Stimulated activated CD4-positive, alpha-beta T cell treated with anti-CD3 and anti-CD28 coated beads, Interleukin-2, amount 100 ng/mL, for 4 hours (primary cell): ENCODE measurements at places on chromosomes 7 and 10.

DNA sequence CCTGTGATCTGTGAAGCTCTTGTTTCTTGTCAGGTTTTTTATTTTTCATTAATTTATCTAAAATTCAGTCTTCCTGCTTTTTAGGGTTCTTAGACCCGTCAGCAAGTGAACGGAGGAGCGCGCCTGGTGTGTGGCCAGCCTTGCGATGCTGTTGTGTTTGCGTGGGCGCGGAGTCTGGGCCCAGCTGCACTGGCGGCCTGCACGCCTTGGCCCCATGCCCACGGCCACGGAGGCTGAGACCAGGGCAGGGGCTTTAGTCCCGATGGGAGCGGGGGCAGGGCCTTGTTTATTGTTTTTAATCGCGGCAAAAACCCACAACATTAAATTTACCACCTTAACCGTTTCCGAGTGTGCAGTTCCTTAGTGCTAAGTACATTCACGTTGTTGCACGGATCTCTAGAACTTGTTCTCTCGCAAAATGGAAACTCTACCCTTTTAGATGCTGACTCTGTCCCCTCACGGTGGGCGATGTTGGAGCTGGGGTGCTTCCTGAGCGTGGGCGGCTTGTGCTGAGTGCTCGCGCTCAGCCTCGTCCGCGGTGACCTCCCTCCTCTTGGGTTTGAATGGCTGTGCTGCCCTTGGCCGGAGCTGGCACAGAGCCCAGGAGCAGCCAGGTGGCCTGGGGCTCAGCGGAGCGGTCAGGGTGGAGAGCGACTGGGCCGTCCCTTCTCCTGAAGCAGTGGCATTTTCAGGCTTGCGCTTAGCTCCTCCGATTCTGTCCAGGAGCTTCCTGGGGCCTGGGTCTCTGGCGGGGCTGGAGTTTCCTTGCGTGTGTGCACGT is 69.1 kb downstream of the INPP5A start:
- no peak for DNase-seq

GRCh38 chr7:134770676-134771075 is 8.8 kb upstream of the CALD1 start:
- no peak for DNase-seq

DNA sequence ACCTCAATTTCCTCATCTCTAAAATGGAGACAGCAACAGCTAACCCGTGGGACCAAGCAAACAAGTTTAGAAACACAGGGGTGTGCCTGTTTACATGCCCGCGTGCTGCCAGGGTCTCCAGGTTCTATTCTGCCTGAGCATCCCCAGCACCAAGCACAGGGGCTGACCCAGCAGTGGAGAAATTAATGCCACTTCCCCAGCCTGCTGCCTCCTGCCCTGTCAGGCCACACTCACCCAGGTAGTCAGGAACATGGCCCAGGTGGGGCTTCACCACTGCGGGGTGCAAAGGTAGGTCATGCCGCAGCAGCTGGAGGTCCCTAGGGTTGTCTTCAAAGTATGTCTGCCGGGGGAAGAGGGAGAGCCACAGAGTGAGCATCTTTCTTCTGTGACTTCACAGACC is 5.8 kb downstream of the DDX56 start:
- DNase-seq = no peak

DNA sequence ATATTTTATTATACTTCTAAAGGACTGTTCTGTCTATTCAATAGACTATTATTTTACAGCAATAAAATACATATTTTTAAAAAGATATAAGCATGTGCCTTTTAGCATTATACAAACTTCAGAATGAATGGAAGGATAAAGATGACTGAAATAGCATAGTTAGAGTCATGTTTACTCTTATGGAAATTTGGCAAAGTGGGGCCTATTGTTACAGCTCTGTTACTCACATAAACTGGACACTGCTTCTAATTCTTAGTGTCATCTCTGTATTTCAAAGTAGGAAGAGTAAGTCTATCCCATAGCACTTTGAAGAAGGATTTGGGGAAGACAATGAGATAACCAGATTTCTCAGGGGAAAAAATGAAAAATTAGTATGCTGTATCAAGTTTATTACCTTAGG is 168.2 kb downstream of the SKAP2 start:
- no peak for DNase-seq

DNA sequence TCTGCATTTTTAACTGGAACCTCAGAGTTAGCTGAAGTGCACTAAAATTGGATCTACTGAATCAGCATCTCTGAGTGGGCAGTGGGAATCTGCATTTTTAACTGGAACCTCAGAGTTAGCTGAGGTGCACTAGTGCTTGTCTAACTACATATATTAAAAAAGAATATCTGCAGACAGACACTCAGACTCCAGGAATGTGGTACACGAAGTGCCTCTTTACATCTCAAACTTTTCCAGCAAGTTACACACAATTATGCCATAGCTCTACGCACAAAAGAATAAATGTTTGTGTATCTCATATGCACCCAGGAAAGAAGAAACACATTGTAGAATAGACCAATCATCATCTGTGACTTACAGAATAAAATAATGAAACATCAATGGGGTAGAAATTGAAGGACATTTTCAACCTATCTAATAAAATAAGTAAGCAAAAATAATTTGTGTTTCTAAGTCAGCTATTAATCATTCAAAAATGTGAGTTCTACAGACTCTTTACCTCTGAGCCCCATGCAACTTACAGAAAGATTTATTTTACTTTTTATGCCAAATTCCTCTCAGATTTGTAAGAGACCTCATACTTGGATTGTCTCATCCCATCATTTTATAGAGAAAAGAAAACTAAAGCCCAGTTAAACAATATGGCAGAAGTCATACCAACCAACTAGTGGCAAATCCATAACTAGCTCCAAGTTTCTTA is 28.3 kb downstream of the PPP1R3A start:
- no peak for DNase-seq

DNA sequence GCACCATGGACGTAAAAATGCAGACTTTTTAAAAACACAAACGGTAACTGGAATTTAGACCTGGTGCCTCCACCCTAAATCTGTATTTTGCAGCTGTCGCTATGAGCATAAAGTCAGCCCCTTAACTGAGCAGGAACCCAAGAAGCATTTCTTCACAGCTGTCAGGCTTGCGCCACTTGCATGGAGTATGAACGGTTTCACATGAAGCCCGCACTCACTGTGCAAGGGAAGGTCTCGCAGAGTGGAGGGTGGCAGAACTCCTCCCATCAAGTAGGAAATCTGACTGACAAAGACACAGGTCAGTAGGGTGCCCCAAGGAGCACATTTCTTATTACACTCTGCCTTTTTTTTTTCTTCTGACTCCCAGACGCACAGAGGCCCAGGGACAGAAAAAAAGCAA is 58.5 kb downstream of the ELMO1 start:
- no peak for DNase-seq

GRCh38 chr10:110241841-110242240 is 34.4 kb downstream of the MXI1 start:
- no peak for DNase-seq

GRCh38 chr7:151451156-151451555 is 11.2 kb upstream of the CRYGN start:
- DNase-seq = no peak

- DNase-seq = no peak
Measured at GRCh38 chr7:88391247-88391646, 84.6 kb upstream of the STEAP4 start.

GRCh38 chr10:57638411-57638810 is 629.3 kb downstream of the IPMK start:
- DNase-seq = no peak

GRCh38 chr10:77593771-77594470 is 43.7 kb downstream of the KCNMA1 start:
- no peak for DNase-seq

DNA sequence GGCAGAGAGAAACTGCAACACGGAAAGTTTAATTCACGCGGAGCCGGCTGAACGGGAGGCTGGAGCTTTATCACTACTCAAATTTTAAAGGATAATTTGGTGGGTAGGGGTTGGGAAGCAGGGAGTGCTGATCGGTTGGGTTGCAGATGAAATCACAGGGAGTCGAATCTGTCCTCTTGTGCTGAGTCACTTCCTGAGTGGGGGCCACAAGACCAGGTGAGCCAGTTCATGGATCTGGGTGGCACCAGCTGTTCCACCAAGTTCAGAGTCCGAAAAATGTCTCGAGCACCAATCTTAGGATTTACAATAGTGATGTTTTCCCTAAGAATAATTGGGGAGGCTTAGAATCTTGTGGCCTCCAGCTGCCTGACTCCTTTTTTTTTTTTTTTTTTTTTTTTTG is 3.6 kb upstream of the PRAP1 start:
- DNase-seq = no peak

DNA sequence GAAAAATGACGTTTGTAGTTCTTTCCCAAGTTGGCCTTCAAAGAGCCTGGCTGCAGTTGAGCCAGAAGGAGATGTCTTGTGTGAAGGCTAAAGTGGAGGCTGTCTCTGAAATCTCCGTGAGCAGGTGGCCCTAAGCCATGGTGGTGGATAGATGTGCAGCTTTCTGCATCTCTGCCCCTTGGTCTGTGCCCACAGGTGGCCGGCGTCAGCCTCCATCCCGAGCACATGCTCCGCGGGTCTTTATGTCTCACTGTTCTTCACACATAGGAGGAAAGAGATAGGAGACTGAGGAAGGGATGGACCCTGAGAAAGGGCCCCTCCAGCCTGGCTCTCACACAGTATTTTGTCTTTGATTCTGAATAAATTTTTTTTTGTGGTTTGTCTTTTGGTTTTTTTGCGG is 30.3 kb upstream of the SLC26A4 start:
- no peak for DNase-seq

GRCh38 chr7:7618410-7618809 is 22.1 kb upstream of the UMAD1 start:
- no peak for DNase-seq

- no peak for DNase-seq
Measured at GRCh38 chr7:50649259-50649885, 84.2 kb upstream of the DDC start.

DNA sequence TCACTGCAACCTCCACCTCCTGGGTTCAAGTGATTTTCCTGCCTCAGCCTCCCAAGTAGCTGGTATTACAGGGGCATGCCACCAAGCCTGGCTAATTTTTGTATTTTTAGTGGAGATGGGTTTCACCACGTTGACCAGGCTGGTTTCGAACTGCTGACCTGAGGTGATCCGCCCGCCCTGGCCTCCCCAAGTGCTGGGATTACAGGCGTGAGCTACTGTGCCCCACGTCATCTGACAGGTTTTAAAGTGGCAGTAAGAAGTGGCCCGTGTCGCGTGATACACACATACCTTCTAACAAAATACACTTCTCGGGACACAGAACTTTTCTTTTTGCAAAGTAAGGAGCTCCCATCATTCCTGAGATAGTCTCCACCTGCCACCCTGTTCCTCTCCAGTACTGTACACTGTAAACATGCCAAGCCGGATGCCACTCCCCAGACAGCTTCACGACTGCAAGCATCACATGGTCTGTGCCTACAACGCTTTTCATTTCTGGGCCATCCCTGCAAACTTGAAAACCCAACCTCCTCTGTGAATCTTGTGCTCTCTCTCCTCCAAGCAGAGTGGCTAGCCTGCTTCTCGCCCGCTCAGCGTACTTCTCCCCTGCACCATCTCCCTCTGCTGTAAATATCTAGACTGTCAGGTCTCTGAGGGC is 256.3 kb upstream of the KLF14 start:
- no peak for DNase-seq

GRCh38 chr10:126137562-126138221 is 241.3 kb downstream of the FANK1 start:
- DNase-seq = no peak

GRCh38 chr7:141246426-141246825 is 172.6 kb downstream of the TMEM178B start:
- no peak for DNase-seq

DNA sequence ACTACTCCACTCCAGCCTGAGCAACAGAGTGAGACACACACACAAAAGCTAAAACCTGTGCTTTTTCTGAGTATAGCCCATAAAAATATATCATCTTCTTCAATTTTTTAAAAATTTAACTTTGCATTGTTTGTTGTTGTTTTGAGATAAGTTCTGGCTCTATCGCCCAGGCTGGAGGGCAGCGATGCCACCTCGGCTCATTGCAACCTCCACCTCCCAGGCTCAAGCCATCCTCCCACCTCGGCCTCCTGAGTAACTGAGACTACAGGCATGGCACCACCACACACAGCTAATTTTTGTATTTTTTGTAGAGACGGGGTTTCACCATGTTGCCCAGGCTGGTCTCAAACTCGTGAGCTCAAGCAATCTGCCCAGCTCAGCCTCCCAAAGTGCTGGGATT is 14.3 kb upstream of the TLX1 start:
- no peak for DNase-seq

GRCh38 chr10:123147635-123148413 is at the start of gene HMX2:
TSS of gene HMX2 (plus strand) at chr10:123148136. CDS start at chr10:123148379, 243 bp downstream.
- DNase-seq = no peak

- no peak for DNase-seq
Measured at GRCh38 chr7:159094919-159095915, 49.5 kb downstream of the VIPR2 start.

- DNase-seq = no peak
Measured at GRCh38 chr7:158834878-158835784, 5.8 kb upstream of the ESYT2 start.

DNA sequence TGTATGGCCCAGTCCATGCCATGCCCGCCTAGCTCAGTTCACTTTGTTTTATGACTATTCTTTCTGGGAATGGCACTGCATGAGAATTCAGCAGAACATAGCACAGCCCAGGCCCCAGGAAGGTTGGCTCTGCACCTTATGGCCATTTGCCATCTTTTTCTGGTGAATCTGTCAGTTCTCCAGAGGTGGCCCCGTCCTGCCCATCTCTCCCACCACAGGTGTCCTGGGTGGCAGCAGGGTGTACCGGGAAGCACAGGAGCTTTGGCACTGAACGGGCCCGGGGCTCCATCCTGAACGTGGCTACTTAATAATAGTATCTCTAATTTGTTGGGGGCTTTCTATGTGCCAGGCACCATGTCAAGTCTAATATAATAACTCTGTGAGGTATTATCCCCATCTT is 24.7 kb downstream of the GOLGA7B start:
- DNase-seq = no peak

- DNase-seq = no peak
Measured at GRCh38 chr7:80707318-80707717, 68.9 kb downstream of the CD36 start.

- DNase-seq = no peak
Measured at GRCh38 chr7:3951316-3952055, 650.4 kb downstream of the SDK1 start.

DNA sequence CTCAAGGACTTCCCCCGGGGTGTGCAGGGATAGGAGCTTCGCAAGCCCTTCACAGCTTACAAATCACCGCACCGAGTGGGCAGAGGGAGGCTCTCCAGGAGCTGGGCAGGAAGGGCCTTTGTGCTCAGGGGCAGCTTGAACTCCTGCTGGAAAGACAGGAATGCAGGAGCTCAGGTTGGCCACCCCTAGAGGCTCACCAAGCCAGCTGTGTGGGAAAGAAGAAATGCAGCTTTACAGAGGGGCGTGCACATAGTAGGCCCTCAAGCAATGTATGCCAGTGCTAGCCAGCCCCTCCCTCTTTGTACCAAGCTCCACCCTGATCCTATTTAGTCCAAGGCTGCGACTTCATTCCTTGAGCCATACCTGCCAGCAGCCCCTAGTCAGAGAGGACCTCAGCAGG is 26.1 kb downstream of the STRA8 start:
- DNase-seq = no peak

DNA sequence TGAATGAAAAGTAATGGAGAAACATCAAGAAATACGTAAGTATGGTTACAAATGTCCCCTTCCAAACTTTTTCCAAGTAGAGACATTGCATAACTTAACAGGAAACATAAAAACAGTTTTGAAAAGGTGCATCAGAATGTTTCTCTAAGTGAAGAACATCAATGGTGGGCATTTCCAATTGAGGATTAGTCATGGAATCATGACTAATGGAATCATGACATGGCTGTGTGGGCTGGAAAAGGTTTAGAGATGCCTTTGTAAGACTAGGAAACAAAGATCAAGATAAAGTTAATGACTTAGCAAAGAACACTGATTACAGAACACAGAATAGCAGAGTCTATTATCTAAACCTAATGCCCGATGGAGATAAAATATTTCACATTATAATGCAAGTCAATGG is 272.0 kb downstream of the HPSE2 start:
- no peak for DNase-seq
